ENCODE measurements at places on chromosomes 6 and 20.

- no peak for DNase-seq
These were observed 103.9 kb upstream of the ISM1 start for GRCh38 chr20:13117200-13117599.

DNA sequence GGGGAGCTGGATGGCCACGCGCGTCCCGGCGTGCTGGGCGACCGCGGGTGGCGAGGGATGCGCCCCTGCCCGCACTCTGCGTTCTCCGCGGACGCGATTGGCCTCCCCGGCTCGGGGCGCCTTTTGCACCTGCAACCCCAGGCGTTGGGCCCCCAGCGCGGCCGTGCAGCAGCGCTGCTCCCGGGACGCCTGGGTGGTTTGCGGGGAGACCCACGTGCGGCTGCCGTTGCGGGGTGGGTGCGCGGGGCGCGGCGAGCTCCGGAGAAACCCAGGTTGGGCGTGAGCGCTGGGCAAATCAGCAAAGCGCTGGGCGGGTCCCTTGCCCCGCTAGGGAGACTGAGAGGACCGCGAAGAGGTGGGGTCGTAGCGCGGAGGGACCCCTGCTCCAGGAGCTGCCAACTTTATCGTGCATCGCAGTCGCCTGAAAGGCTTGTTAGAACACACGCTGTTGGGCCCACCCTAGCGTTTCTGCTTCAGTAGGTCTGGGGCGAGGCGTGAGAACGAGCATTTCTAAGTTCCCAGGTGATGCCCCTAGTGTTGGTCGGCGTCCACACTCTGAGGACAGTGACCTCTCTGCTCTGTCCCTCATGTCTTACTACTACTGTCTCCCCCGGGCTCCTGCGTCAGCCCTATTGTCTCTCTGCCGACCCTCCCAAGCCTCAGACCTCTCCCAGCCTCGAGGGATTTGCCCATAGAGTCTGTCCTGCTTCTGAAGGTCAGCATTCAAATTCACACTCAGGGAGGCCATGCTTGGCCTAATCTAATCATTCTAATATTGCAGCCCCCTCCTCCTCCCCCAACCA, 538 bp upstream of the ZFP64 start:
- no peak for DNase-seq

- DNase-seq: no peak
These were observed 301.3 kb upstream of the TCF21 start for GRCh38 chr6:133587546-133588160.

DNA sequence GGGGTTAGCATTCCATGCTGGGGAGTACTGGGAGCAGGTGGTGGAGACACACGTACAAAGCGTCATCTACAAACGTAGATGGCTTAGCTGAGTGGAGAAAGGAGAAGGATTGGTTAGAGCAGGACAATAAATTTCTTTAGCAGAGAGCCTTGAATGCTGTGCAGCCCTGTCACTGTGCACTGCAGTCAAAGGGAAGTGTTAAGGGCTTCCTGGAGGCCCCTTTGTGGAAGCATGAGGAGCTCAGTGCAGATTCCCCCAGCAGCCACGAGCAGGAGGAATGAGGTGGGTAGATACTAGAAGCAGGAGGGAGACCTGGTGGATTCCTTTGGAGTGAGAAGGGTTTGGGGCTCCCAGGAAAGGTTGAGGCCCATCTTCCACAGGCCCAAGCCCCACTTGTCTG, 6.1 kb upstream of the TREML4 start:
- no peak for DNase-seq

DNA sequence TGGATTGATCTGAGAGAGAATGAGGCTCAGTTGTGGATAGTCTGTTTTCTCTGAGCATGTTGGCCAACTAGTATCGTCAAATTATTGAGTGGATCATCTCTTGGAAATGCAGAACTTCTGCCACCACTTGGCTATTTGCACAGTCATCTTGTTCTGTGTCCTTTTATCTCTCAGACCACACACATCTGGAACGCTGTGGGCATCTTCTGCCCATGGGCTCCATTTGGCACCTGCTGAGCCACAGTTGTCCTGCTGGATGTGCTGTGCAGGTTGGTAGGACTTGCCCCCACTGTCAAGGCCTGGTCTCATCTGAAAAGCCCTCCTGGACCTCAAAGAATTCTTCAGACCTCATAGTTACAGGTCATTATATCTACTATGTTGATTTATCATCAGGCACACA, 16.7 kb upstream of the C20orf144 start:
- no peak for DNase-seq

DNA sequence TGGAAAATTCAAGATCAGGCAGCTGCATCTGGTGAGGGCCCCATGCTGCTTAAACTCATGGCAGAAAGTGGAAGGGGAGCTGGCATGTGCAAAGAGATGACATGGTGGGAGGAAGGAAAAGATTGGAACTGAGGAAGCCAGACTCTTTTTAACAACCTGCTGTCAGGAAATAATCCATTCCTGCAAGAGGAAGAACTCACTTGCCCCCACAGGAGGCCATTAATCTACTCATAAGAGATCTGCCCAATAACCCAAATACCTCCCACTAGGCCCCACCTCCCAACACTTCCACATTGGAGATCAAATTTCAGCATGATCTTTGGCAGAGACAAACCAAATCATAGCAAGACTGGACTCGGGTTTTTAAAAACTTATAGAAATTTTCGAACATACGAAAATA, 200.5 kb upstream of the KCNQ5 start:
- DNase-seq: no peak

DNA sequence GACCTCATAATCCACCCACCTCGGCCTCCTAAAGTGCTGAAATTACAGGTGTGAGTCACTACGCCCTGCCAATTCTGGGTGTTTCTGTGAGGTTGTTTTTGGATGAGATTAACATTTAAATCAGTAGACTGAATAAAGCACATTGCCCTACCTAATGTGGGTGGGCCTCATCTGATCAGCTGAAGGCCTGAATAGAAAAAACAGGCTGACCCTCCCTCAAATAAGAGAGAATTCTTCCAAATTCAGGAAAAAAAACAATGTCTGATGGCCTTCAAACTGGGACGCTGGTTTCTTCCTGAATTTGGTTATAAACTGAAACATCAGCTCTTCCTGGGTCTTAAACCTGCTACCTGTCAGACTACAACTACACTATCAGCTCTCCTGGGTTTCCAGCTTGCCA, 51.0 kb downstream of the POU3F2 start:
- DNase-seq: no peak

DNA sequence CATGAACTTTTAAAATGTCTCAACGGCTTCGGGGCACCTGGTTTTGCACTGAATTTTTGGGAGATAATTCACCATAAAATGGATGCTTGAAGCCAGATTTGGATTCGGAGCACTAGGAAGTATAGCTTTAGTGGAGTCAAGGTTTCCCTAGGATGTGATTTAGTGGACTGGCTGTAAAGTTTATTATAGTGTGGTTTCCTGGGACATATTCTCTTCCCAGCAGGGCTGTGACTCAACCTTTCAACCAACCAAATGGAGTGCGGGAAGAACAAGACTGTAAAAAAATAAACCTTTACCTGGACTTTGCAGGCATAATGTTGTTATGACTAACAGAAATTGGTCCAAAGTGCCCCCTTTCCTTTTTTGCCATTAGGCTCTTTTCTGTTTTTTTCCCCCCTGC, 327.4 kb upstream of the MAN1A1 start:
- no peak for DNase-seq

- no peak for DNase-seq
These were observed 263.4 kb downstream of the ARHGAP18 start for GRCh38 chr6:129446272-129447197.

DNA sequence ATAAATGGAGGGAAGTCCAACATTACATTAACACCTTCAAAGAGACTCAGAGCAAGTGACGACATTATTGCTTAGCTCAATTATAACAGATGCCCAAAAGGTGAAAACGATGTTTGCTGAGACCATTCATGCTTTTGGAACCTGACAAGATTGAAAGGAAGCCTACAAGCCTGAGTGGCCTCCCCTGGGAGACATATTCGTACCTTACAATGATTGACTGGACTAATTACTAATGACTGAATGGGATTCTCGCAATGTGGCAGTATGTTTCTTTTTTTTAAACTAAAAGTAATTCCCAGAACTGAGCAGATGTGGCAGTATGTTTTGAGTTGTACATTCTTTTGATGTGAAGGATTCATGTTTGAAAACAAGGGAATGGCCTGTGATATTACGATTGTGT, 49.9 kb downstream of the VEGFA start:
- no peak for DNase-seq

- DNase-seq: no peak
These were observed 388.6 kb upstream of the BTBD3 start for GRCh38 chr20:11529047-11529446.

DNA sequence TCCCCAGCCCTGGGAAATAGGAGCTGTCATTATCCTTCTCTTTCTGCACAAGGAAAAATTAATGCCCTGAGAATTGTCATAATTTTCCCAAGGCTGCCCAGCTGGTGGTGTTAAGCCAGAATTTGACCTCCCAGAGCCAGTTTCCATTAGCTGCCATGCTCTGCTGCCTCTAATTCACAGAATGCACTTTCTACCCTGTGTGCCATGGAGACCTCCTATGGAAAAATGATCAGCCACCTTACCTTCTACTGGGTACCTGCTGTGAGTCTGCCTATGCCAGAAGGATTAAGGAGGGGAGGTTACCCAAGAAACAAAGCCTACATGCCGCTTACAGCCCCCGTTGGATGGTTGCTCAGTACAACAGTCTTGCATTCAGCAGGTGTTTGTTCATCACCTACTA, 29.1 kb downstream of the POFUT1 start:
- DNase-seq: no peak

GRCh38 chr6:169638915-169639314, 62.9 kb downstream of the WDR27 start:
- DNase-seq: no peak

DNA sequence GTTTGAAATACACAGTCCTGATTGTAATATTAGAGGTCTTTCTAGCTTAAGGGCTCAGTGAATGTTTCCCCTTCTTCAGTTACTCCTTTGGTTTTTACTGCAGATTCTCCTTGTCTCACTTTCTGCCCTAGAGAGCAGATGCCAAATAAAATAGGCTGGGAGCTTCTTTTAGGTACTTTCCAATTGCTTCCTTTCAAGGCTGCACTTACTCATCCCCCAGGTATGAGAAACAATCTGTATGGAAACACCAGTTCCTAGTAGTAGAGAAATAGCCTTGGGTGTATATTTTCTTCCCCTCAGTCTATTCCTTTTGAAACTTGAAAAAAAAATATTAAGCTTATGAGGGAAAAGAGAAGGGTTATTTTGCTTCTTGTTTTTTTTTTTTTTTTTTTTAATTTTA, 139.7 kb downstream of the PAK5 start:
- DNase-seq: no peak

DNA sequence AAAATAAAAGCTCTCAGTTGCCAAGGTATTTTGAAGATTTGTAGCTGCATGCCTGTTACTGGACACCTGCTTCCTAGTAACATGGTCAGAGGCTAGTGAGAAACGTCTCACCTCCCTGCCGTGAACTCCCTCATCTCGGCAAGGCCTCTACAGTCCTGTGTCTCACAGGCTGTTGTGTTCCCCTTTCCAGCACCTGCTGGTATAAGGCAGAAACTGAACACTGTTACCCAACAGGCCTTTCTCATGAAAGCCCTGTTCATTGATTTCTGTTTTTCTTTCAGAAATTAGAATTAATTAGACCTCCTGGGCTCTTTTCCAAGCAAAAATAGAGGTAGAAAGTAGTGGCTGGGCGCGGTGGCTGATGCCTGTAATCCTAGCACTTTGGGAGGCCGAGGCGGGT, 17.6 kb upstream of the SRSF3 start:
- no peak for DNase-seq

GRCh38 chr6:30394139-30394538, 49.2 kb downstream of the RPP21 start:
- DNase-seq: no peak

GRCh38 chr20:9349249-9349648, 165.1 kb upstream of the LAMP5 start:
- DNase-seq: no peak

DNA sequence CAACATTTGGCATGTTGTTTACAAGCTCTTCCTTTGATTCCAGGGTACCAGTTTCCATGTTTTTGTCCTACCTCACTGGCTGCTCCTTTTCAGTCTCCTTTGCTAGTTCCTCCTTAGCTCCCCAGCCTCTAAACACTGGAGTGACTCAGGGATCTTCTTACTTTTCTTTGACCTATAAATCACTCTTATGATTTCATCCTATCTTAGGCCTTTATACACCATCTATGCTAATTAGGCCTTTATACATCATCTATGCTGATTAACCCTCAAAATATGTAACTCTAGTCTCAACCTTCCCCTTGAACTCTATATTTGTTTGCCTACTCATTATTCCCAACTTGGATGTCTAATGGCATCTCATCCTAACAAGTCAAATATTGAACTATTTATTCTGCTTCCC, 9.5 kb downstream of the TMEM30A start:
- DNase-seq: no peak

GRCh38 chr6:42555477-42556457, 8.1 kb upstream of the UBR2 start:
- no peak for DNase-seq

GRCh38 chr6:126941751-126942150, 176.7 kb upstream of the RSPO3 start:
- DNase-seq: no peak

DNA sequence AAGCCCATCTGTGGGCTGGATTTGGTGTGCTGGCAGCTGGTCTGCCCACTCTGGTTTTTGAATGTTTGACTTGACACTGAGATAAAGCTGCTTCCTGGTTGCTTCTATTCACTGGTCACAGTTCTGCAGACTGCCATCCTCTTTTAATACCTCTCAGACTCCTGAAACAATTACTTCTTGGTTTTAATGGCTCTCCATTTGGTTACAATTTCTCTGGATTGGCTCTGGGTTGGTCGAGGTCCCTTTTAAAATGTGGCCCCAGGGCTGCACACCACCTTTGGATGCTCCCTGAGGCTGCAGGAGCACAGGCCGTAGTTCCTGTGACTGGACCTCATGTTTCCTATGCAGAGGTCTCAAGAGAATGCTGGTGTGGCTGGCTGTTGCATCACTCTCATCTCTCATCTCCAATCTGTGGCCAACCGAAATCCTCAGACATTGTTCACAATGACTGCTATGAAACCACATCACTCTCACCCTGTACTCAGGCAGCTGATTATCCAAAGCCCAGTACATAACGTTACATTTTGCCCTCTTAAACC, 98.5 kb downstream of the INSM1 start:
- no peak for DNase-seq

DNA sequence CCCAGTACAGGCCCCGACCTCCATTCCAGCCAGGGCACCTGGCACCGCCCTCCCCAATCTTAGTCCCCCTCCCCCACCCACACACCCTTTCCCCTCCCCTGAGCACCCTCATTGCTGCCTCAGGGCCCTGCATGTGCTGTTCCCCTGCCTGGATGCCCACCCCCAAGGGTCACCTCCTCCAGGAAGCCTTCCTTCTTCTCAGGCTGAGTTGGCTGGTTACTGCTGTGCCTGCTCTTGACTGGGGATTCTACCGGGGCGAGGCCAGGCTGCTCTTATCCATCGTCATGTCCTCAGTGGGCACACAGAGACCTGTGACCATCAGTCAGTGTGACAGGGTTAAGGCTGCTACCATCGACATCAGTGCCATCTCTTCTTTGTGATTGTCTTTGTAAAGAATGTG, 23.6 kb downstream of the BHLHE23 start:
- no peak for DNase-seq

Data from upper lobe of left lung (tissue), 6 donors.